MM.1S (cell line): ENCODE measurements at places on chromosomes 3 and 15.

DNA sequence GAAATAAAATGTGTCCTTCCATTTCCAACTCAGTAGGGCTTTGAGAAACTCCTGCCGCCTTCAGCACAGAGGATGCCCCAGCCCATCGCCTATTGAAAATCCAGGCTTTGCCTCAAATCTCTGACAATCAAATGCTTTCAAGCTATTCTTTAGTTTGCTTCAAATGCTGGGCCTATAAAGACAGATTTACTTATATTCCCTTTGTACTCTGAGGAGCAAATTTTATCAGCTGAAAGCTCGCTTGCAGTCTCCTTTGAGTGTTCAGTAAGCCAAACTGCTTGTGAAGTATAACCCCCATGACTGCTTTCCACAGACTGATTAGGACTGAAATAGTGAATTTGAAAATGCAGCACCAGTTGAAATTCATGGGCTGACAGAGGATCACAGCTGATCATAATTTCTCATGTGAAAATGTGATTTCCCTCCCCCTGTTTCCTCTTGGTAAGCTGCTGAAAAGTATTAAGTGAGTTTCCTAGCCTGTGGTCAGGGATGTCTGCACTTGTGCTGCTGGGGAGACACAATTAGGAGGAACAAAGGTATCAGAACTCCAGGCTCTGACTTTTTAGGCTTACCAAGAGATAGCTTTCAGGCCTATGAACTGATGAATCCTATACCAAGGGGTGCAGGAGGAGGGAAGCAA, 563.4 kb upstream of the TGFBR2 start:
- DNase-seq, result no peak

GRCh38 chr15:58463815-58464650, 32.2 kb downstream of the LIPC start:
- peak; percentile 97 for DNase-seq

GRCh38 chr3:9147215-9147895, 102.1 kb downstream of the SRGAP3 start:
- DNase-seq, result peak; percentile 85

GRCh38 chr15:32819448-32819847, 101.6 kb downstream of the GREM1 start:
- no peak for DNase-seq

GRCh38 chr3:160150066-160150465, 75.2 kb upstream of the C3orf80 start:
- no peak for DNase-seq

GRCh38 chr15:85615930-85616329, 178.8 kb downstream of the KLHL25 start:
- DNase-seq, result peak; percentile 56

- no peak for DNase-seq
Observed at GRCh38 chr3:46681856-46682540, 11.5 kb downstream of the ALS2CL start.

DNA sequence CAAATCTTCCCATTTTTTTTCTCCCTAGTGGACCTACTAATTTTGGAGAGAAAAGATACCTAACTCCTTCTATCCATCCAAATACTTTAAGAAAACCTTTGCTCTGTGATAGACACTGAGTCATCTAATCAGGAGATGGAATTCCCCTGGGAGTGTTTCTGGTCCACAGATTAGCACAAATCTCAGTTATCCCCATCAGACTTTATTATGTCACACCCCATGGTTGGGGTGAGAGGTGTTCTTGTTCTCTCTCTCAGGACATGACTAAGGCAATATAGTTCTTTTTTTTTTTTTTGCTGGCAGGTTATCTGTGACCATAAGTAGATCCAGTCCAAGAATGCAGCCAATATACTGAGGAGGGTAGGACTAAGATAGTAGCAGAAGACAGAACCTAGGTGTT, 15.8 kb downstream of the SLC9A9 start:
- DNase-seq, result no peak

DNA sequence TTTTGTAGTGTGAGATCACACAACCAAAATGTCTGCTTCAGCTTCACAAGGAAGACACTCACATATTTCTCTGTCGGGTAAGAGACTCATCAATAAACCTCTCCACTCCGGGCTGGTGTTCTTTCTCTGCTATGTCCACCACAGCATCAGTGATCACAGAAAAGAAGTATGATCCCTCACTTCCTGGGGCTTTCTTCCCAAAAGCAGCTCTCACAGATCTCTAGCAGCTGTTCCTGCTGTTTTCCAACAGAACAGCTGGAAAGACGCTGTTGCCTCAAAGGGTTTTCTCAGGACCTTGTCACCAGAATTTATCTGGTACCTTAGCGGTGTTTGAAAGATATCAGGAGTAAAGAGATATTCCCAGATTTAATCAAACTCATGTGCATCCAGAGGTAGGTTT, 46.4 kb downstream of the GATM start:
- no peak for DNase-seq
